ENCODE measurements at places on chromosomes 3 and 15.

- no peak for DNase-seq
Measured at GRCh38 chr15:21267671-21268395, 172.5 kb downstream of the POTEB3 start.

- no peak for DNase-seq
Measured at GRCh38 chr3:40969341-40969740, 230.0 kb upstream of the CTNNB1 start.

DNA sequence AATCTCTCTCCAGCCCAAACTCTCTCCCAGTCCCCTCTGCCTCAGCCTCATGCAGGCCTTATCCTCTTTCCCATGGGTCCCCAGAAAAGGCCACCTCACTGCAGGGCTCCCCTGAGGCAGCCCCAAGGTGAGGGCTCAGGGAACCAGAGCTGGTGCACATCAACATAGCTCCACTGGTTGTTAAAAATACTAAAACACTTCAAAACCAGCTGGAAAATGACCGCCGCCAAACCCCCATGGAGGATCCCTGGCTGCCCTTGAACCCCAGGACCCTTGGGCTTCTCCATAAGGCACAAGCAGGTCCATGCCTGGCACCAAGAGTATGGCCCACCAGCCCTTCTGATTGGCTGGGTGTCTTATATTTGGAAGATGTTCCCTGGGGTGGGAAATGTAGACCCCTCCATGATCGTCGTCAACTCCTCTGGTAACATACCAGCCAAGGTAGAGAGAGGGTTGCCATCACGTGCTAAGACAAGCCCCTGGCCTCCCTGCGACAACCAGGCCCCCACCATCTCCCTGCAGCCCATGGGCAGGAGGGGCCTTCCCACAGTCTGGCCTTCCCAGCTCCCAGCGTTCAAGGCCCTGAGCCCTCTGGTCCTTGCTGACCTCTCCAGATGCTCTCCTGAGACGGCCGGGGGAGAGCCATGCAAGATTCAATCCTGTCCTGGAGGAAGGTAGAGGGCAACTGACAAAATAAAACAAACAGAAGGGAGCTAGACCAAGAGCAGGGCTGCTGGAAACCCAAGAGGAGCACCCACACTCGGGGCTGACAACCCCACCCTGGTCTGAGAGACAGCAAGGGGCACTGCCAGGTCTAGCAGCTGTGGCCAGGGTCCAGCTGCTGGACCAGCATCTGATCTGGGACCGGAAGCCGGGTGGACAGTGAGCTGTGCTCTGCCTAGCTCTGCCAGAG, 132.1 kb upstream of the PRR20G start:
- no peak for DNase-seq

DNA sequence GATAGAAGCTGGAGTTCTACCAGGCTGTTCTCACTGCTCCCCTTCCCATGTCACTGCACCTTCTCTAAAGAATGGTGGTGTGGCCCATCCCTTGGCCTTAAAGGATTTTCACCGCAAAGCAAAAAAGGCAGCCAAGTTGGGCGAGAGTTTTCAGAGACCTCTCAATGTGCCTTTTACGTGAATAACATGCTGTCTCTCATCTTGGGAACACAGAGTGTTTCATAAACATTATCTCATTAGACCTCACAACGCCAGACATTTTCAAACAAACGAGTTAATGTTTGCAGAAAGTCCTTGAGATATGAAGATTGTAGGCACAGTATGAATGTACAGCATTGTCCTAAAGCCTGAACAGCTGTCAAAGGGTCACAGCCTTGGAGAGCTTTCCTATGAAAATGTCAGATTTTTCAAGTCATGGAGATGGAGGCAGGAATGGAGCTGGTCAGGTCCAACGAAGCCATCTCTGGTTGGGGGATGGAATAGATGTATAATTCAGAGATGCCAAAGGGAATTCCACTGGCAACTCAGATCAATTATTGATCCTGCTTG, 21.3 kb downstream of the TM4SF1 start:
- no peak for DNase-seq

DNA sequence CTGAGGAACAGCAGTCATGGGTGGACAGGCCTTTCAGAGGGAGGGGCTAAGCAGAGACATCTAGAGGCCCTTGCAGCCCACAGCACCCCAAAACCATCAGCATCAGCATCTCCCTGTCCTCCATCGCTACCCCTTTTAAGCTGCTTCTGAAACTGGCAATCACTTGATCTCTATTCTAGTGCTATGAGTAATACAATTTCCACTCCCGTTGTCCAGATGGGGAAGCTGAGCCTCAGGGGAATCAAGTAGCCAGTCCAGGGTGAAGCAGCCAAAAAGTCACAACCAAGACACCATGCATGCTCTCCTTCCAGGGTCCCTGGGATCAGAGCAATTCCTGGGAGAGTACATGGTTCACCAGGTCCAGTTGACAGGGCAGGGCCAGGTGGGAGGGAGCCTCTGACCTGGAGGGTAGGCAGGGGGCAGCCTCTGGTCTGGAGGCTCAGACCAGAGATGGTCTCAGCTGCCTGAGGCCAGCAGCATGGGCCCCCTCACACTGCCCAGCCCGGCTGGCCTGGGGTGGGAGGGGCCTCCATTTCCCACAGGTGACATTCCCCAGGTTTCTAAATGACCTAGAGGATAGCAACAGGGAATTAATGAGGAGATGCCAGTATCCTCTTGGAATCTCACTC, 30.0 kb downstream of the KLHL25 start:
- no peak for DNase-seq

- DNase-seq = no peak
Measured at GRCh38 chr3:146503461-146504202, 34.3 kb upstream of the PLSCR2 start.

DNA sequence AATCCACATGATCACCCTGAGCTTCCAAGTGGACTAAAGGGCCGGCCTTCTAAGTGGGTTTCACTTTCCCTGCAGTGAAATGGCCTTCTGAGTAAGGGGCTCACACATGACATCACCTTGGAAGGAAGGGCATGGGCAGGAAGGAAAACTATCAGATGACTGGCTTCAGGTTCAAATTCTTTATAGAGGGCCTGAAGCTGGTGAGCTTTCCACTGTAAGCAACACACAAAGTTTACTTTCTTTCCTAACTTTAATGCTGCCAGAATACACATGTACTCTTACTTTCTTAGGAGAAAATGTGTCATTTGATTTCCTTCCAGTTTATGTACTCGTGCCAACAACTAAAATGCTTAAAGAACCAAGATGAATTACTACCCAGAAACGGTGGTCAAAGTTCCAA, 475.6 kb downstream of the FOXP1 start:
- no peak for DNase-seq

DNA sequence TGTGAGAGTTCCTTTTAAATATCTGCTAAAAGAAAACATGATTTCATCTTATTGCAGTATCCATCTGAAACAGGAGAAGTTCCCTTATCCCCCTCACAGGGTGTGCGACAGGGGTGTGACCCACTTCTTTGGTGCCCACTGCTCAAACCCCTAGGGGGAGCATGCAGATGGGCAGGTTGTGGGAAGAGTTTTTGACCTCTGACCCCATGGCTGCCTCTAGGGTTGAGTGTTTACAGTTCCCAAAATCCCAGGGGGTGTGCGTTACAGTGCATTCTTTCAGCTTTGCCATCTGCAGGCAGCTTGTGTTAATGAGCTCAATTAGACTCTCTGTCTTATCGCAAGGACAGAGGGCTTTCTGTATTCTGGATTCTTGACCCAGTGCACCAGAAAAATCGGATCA, 443.2 kb upstream of the FRG2C start:
- DNase-seq = no peak

- DNase-seq = peak; percentile 51
Measured at GRCh38 chr15:40282147-40282868, 556 bp downstream of the ANKRD63 start.

DNA sequence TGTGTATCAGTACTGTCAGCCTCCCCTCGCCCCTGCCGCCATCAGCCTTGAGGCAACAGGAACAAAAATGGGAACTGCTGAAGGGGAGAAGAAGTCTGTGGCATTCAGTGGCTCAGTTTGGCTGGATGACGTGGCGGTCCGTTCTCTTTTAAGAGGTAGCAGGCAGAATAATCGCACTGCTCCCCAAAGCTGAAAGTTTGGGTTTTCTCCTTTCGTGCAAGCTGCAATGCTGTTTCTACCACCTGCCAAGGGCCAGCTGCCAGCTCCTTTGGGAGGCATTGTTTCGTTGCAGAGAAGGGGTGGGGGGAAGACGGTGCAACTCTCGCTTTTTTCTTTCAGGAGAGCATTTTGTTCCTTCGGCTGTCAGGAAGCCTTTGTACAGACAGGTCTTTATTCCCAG, 369.6 kb upstream of the RORA start:
- DNase-seq = no peak

GRCh38 chr15:96422125-96422524, 91.6 kb downstream of the NR2F2 start:
- no peak for DNase-seq

DNA sequence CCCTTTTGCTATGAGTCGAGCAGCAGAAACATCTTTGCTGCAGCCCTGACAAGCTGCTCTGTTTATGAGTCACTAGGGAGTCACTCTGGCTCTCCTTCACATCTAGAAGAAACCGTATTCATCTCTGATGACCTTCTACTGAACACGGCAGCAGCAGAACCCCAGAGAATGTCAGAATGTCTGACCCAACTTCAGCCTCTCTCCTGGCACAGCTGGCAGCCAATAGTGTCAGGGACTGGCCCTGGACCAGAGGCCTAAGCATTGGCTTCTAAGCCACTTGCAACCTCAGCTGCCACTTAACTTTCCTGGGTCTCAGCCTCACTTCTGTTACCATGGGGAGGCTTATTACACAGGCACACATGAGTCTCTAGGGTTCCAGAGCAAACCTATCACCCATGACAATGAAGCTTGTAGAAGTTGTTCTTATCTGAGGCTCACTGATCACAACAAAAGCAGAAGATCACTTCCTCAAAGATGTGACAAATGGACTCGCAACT, 184.1 kb upstream of the TLE3 start:
- DNase-seq = no peak

GRCh38 chr15:53312707-53313106, 446.8 kb downstream of the WDR72 start:
- DNase-seq = no peak

Data from activated naive CD4-positive, alpha-beta T cell treated with Interleukin-2 at 50 U/mL for 16 hours (primary cell).